ENCODE measurements at places on chromosomes 11 and 22.

- DNase-seq, result no peak
Observed at GRCh38 chr11:11624926-11625325, 3.1 kb upstream of the GALNT18 start.

GRCh38 chr11:44638032-44638431 is 72.6 kb downstream of the CD82 start:
- no peak for DNase-seq

DNA sequence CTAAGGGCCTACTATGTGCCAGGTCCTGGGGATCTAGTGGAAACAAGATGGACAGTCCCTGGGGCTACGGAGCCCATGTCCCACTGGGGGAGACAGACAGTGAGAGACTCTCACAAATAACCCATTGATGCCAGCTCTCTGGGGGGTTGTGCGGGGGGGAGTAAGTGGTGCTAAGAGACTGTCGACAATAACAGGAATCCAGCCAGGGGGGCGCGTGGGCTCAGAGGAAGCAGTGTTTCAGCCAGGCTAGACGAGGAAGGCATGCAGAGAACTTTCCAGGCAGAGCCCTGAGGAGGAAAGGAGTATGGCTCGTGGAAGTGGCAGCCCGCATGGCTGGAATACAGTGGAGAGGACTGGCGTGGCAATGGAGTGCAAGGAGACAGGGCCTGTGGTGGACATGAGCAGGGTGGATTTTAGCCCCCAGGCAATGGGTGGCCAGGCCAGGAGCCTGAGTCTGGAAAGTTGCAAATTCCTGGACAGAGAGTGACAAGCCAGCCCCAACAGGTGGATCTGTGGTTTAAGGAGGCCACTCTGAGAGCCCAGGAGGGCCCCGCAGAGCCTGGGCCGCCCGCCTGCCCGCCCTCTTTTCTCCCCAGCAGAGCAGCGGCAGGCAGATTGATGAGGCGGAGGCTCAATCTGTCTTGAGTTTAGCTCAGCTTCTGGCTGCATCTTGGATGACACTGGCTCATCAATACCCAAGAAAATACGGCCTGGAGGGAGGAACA is 40.0 kb upstream of the TCF20 start:
- DNase-seq, result no peak

DNA sequence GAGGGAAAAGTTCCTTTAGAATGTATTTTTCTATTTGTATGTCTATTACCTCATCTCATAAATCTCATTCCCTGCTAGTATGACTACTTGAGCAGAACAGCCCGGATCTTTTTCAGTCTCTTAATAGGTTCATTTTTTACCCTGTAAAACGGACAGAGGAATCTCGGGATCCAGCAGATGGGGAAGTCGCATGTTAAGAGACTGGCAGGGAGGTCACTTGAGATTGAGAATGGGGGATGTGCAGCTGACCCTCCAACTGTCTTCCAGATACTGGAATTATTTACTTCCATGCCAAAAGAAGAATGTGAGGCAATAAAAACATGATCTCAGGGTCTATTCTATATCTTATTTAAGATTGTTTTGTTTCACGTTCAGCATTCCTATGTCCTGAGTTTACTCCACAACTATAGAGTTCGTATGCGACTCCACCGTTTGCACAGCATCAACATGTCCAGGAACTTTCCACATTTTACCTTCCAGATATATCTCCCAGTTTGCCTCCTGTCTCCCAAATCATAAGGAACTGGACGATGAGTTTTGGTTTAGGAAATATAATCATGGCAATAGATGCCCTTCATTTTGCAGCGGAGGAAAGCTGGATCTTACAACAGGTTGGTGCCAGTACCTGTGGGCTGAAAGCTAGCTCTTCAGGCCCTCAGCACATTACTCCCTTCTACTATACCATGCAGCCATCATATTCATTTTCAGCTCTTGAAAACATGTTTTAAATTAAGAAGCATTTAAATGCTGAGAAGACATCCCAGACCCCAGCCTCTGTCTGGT is 181.5 kb downstream of the MAML2 start:
- no peak for DNase-seq

GRCh38 chr22:22698263-22698750 is 53.9 kb downstream of the GGTLC2 start:
- DNase-seq, result no peak

DNA sequence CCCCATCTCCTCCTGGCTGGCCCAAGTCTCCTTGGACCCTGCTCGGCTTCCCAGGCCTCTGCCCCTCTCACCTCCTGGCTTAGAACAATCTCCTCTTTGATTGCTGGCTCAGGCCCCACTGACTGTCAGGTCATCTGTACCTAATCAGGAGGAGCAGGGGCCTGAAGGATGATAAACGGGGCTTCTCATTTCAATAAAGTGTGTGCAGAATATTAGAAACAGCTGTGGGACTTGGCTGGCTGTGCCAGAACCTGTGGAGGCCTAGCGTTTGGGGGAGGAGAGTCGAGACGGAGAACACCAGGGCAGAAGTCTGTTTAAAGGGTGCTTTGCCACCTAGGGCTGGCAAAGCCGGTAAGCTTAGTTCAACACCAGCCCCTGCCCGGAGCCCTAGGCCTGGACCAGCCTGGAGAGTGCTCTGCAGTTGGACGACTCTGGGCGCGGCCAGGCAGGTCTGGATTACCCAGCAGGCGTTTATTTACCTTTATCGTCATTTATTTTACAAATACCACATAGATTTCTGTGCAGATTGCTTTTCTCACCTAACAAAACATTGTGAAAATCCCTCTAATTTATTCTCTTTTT is 10.1 kb upstream of the VSIG10L2 start:
- no peak for DNase-seq

GRCh38 chr22:23079240-23079768 is 9.0 kb downstream of the GNAZ start:
- DNase-seq, result no peak

GRCh38 chr11:8717876-8718753 is 35.5 kb downstream of the RPL27A start:
- peak; percentile 57 for DNase-seq

DNA sequence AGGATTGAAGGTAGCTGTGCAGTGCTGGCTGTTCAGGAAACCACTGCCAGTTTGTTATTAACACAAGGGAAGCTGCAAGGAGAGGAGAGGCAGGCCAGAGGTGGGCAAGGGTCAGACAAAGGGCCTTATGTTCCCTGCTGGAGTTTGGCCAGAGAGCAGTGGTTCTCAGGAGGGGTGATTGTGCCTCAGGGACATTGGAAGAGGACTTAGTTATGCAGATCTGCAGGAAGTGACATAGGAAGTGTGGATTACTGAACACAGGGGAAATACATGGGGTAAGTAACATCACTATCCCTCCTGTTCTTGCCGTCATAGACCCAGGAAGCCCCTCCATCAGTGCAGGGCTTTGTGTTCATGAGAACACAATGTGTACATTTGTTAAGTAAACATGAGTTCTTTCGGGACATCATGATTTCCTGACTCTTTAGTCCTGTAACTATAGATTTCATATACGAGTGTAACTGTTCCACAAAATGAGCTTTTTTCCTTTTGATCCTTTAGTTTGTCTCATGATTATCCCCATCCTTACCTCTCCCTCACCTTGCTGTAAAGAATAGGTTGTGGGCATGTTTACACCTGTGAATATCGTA is 5.9 kb downstream of the SRRD start:
- DNase-seq, result no peak

DNA sequence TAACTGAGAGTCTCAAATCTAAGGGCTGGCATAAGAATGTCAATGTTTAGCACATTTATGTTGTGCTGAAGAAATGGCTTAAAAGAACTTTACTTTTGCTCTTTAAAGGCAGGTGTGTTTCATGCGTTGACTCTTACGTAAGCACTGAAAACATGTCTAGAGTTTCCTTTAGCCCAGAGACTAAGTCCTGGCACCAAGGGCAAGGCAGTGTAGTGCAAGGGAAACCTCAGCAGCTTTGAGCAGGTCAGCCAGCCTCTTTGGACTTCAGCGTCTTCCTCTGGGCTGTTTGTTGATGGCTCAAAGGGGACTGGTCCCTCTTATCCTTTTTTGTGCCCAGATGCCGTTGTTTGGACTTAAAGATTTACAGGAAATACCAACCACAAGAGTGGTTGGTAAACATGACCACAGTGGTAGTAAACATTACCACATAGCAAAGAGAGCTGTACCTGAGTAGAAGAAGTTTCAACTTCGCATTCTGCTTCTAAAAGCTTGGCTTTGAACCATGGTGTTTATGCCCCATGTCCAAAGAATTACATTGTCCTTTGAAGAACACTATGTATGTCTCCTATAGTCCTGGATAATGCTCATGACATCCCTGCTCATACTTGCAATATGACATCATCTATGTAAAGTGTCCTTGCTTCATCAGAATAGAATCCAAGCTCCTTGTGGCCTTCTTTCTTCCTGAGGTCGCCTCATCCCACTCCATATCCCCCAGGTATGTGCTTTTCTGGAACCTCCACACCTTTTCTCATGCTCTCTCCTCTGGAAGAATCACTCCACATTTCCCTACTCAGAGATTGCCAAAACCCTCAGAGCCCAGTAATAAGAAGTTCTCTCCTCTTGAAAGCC is 23.5 kb downstream of the TENM4 start:
- DNase-seq, result no peak

DNA sequence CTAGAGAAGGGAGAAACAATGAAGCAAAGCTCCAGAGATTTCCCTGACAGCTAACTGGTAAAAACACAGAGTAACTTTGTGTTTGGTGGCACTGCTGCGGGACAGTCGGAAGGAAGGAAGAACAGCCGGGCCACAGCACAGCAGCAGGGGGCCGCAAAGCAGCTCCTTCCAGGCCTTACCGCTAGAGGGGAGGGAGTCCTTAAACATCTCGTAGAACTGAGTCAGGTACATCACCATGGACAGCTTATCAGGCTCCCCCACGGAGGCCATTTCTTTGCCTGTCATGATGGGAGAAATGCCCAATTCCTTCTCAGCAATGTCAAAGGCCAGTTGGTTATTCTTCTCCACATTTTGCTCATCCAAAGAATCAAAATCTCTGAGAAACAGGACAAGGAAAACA is 114.6 kb upstream of the BID start:
- DNase-seq, result no peak

DNA sequence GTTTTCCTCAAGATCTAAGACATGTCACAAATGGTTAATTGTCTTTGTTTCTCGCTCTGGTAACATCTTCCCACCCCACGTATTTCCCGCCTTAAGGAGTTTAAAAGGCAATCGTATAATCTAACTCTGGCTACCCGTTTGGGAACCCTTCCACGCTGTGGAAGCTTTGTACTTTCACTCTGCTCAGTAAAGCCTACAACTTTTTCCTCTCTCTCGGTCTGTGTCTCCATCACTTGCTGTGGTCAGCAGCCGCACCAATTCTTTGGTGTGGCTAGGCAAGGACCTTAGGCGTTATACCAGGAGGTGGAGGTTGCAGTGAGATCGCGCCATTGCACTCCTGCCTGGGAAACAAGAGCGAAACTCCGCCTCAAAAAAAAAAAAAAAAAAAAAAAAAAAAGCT is 1430.1 kb downstream of the LRRC4C start:
- no peak for DNase-seq

- DNase-seq, result no peak
Observed at GRCh38 chr11:117300283-117300663, 9.1 kb downstream of the BACE1-AS start.

DNA sequence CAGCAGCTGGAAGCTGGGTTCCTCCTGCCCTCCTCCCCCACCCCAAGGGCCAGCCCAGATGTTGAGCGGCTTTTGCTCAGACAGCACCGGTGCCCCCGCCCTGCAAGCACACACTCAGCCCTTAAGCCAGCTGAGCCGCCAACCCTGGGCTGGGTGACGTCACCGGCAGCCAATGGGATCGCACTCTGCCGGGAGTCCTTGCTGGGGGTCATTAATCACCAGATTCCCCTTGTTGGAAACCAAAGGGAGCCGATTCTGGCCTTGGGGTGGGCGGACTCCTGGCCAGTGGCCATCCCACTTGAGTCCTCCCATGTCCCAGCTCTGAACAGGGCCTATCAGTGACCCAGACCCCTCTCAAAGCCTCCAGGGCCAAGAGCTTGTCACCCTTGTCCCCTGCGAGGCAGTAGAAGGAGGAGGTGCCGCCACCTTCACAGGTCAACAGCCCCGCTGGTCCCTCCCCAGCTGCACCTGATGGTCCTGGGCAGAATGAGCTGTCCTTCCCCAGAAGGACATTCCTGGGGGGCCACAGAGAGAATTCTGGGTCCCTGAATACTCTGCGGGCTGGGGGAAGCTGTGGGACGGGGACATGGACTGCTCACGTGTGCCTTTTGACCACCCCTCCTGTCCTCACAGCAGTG is 7.4 kb downstream of the DUSP8 start:
- DNase-seq, result peak; percentile 99

DNA sequence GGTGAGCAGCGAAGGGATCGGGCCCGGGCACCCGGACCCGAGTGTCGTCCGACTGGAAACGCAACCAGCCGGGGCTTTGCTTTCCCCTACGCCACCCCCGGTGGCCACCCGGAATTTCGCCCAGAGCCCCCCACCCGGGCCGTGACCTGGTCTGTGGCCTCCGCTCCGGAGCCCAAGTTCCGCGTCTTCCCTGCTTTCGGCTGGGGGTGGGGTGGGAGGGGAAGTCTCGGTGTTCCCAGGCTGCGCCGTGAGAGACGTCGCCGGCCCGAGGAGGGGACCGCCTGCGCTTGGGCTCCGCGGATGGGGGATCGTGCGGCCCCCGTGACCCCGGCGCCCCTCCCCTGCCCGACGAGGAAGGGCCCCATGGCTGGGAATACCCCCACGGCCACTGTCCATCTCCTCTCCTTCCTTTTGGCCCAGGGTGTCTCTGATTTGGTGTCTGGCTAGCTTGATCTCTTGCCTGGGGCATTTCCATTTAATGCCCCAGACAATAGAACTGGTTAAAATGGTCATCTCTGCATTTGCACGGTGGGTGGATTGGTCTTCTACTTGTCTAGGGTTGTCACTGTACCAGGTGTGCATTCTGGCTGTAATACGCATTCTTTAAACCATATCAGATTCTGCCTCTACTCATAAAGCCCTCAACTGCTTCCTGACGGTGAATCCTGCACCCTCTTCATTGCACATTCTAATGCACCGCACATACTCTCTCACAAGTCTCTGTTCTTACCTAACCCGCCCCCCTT is 789 bp downstream of the SIK2 start:
- no peak for DNase-seq

DNA sequence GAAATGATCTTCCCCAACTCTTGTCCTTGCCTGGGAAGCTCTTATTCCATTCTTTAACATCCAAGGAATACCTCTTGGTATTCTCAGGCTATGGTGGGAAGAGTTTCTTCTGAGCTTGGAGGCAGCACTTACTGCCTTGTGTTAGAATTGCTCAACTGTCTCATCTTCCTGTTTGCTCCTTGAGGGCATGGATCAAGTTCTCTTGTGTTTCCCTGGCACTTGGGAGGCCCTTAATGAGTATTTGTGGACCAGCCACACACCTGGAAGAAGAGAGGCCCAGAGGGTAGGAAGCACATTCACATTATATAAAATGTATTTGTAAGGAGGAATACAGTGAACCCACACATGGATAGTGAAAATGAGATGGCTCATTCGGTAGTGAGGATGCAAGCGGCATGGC is 3.4 kb upstream of the SORL1-AS1 start:
- no peak for DNase-seq

GRCh38 chr11:2258501-2259465 is 11.6 kb downstream of the ASCL2 start:
- no peak for DNase-seq

Data from H54 (cell line).